ENCODE measurements at places on chromosomes 4 and X.

- no peak for DNase-seq
Observed at GRCh38 chr4:76277667-76278066, 26.1 kb downstream of the FAM47E start.

- no peak for DNase-seq
Observed at GRCh38 chr4:35897808-35898207, 346.5 kb downstream of the ARAP2 start.

- no peak for DNase-seq
Observed at GRCh38 chr4:146960634-146961033, 15.0 kb upstream of the TTC29 start.

- DNase-seq = no peak
Observed at GRCh38 chr4:2767046-2767704, 11.0 kb upstream of the TNIP2 start.

DNA sequence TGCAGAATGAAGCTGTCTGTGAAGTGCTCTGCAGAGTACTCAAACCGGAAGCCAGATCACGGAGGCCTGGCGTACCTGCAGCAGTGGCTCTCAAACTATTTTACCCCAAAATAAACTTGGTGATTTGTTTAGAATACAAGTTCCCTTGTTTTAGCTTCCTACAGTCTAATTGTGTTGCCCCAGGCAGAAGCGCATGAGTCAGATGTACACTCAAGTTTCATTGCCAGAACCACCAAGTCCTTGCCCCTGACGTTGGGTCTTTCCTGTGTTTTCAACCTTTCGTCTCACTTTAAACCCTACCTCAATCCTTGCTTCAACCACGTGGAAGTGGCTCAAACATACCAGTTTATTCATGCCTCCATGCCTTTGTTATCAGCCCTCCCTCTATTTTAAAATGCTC, 66.2 kb upstream of the SLC7A11 start:
- DNase-seq = no peak

GRCh38 chr4:159593681-159594080, 490.8 kb downstream of the RAPGEF2 start:
- no peak for DNase-seq

- DNase-seq = peak; percentile 25
Observed at GRCh38 chr4:88522702-88523324, 763 bp downstream of the PYURF start.

DNA sequence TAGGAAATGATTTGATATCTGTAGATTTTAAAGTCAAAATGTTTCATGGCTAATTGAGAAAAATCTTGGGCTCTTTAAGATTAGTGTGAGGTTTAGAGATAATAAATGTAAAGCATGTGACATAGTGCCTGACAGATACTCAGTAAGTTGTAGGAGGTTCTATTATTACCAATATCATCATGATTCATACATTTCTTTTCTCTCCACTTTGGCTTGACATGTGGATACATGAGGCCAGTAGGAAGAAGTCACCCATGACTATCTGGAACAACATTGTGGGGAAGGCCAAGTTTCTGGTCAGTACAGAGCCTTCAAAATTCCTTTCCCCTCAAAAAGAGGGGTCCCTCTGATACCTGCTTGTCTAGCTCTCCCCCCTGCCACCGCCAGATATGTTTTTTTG, 91.2 kb upstream of the SORBS2 start:
- no peak for DNase-seq

DNA sequence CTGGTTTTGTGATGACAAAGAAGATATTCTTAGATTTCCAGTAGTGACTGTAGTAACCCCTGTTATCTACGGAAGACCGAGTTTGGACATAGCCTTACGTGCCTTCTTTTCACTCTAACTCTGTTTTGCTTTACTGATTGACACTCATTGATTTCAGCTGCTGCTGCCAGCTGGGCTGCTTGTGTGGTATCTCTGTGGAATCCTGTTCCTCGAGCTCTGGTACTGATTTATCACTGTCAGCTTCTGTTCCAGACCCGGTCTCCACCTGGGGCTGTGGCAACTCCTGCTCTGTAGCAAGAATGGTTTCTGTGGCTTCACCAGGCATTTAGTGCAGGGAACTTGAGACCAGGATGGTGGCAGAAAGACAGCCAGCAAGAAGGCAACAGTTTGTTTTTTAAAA, 24.6 kb upstream of the LAP3 start:
- DNase-seq = no peak

GRCh38 chr4:137124278-137124932, 407.9 kb downstream of the PCDH18 start:
- no peak for DNase-seq

- DNase-seq = peak; percentile 80
Observed at GRCh38 chrX:154398668-154399526, 720 bp downstream of the RPL10 start.

- no peak for DNase-seq
Observed at GRCh38 chr4:1608196-1608820, 75.8 kb downstream of the FAM53A start.

GRCh38 chrX:23901805-23902204, 5.9 kb downstream of the APOO start:
- DNase-seq = peak; percentile 26

GRCh38 chrX:39596437-39596836, 501.3 kb downstream of the BCOR start:
- DNase-seq = no peak

GRCh38 chr4:2954358-2955185, 8.6 kb downstream of the NOP14 start:
- DNase-seq = peak; percentile 45

DNA sequence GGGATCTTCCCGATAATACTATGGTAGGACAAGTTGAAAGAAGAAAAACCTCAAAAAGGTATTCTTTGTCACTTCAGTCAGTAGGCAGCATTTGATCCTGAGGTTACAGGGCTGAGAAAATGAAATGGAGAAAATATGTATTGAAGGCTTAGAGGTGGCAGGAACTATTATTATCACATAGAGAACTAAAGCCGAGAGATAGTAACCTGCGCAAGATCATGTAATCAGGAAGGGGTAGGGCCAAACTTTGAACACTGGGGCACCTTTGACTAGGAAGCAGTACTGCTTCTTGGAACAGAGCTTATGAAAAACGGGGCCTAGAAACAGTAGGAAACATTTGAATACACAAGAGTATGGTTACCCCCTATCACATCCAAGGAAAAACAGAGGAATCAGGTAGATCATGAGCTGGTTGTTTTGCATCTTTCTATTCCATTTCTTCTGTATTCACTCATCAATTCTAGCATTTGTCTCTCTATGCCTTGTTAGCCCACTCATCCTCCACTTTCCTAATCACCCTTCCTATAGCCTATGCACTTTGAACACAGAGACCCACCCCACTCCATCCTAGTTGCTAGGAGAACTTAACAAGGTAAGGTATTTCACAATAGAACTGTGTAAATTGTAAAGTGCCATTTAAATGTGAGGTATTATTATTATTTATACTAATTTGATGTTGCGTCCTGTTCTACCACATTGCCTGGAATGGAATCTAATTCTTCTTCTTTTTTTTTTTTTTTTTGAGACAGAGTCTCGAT, 34.6 kb upstream of the SLC9A7 start:
- no peak for DNase-seq

GRCh38 chr4:170004651-170005295, 21.4 kb downstream of the MFAP3L start:
- no peak for DNase-seq

- no peak for DNase-seq
Observed at GRCh38 chrX:6210230-6210629, 18.4 kb downstream of the NLGN4X start.

DNA sequence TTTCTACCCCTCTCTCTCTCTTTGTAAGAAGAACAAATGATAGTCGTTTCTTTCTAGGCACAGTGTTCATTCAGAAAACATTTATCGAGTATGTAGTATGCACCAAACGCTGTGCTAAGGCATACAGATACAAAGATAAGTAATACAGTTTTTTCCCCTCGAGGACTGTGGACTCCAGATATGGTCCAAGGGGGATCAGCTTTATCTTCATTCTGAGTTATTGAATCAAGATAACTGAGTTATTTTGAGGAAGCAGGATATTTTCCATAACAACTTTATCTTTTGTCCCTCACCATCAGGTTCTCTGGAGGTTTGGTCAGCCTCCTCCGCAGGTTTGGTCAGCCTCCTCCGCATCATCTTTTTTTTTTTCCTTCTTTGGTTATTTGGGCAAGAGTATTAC, 15.0 kb downstream of the EREG start:
- DNase-seq = no peak

DNA sequence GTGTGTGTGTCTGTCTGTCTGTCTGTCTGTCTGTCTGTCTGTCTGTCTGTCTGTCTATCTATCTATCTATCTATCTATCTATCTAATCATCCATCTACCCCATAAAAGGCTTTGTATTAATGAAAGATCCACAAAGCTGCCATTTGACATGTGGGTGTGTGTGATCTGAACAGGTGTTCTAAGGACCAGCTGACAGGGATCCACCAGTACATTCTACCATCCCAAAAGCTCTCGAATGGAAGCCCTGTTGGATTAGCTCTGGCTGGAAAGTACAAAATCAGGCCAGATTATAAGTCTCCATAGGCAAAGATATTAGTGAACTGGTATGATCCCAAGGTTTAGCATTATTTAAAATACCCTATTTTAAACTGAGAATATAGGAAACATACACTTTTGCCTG, 299.3 kb downstream of the CAMK2D start:
- no peak for DNase-seq

DNA sequence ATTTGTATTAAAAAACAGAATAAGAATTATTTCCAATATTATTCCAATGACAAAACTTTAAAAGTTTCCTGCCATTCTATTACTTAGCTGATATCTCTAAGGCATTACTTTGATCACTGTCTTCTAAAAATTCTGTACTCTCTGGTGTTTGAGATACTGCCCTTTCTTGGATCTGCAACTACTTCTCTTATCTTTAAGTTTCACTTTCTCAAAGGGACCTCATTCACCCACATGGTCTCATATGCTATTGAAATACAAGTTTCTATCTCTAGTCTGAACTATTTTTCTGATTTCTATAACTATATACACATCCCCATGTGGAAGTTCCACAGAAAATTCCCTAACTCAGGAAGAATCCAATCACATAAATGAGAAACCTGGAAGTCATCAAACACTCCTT, 22.2 kb downstream of the TMPRSS11E start:
- no peak for DNase-seq

DNA sequence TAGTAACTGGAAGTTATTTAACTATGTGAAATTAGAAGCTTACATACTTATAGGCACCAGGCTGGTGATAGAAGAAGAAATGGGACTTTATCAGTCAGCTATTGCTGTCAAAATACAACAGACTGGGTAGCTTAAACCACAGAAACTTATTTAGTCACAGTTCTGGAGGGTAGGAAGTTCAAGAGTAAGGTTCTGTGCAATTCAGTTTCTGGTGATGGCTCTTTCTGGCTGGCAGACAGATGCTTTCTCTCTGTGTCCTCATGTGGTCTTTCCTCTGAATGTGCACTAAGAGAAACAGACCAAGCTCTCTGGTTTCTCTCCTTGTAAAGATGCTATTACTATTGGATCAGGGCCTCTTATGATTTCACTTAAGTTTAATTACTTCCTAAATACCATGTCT, 92.1 kb upstream of the ANKRD50 start:
- no peak for DNase-seq

DNA sequence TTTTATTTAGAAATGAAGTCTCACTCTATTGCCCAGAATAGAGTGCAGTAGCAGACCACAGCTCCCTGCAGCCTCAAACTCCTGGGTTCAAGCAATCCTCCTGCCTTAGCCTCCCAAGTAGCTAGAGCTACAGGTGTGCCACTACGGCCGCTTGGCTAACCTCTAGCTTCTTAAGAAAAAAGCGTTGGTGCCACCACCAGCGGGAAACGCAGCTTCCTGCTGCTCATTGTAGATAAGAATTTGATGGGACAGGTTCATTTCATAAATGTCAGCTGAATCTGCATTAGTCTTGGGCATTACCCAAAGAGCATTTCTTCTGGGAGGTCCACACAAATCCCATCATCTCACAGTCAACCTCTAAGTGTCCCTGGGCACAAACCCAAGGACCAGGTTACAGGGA, 33.2 kb upstream of the NAP1L5 start:
- no peak for DNase-seq

DNA sequence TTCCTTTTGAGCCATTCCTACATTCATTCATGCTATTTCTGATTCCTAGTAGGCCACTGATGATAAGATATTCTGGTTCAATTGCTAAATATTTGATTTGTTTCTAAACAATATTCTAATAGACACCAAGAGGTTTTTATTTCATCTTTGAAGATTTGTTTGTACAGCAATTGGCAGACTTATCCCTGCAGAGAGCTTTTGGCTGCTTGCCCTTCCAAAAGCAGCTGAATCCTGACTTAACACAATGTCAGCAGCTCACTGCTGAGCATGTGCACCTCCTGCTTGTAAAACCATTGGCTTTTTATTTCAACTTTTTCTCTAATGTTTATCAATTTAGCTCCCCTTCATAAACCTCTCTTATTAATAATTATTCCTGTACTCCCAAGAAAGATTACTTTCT, 45.3 kb downstream of the MMRN1 start:
- DNase-seq = no peak

GRCh38 chrX:136214551-136214950, 36.6 kb downstream of the MAP7D3 start:
- DNase-seq = no peak

DNA sequence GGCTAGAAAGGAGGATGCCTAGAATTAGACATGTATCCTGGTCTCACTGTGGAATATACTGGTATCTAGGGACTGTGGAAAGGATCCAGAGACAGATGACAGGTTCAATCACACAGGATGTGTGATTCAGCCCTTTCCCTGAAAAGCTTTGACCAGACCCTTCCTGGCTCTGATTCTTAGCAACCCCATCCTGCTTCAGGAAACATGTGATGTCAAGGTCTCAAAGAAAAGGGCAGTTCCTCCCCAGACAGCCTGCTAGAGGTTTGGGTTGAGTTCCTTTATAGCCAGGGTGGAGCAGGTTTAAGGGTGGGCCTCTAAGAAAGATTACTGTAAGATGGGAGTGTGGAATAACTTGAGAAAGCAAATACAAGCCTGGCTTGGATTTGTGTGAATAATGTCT, 3.0 kb downstream of the BMP15 start:
- DNase-seq = no peak

DNA sequence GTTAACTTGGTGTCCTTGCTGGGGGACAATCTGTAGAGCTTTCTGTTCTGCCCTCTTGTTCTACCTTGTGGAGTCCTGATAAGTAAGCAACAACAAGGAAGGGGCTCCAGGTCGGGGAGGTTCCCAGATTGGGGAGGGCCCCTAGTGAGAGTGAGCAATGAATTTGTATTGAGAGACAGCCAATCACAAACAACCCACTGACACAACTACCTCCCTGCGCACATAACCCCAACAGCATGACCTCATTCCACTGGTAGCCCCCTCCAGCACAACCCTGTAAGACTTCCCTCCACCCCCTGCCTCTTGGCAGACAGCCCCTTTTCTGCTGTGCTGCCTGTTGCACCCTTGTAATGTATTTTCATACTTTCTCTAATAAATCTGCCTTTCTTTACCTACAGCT, 19.7 kb upstream of the PNPLA4 start:
- no peak for DNase-seq

GRCh38 chr4:109873791-109874514, 26.0 kb downstream of the LRIT3 start:
- no peak for DNase-seq

GRCh38 chr4:143351774-143352451, 15.2 kb downstream of the GAB1 start:
- no peak for DNase-seq

GRCh38 chr4:159250751-159251325, 148.0 kb downstream of the RAPGEF2 start:
- DNase-seq = no peak

- no peak for DNase-seq
Observed at GRCh38 chr4:118904418-118904817, 15.8 kb downstream of the SYNPO2 start.
